Neuronal stem cell (in vitro differentiated cells): ENCODE measurements at places on chromosomes 16 and 17.
A peak's percentile ranks its signal among the peaks of the same experiment; 100 is the strongest.

- DNase-seq: no peak
- H3K36me3 ChIP-seq: peaks cover 20% of the 10 kb centered on the region
- no peak overlapping the region for H3K4me3 ChIP-seq
- no peaks in the 10 kb centered on the region for H3K27me3 ChIP-seq
Measured at GRCh38 chr16:72673118-72673517, 374.8 kb downstream of the ZFHX3 start.

- no peaks in the 10 kb centered on the region for H3K36me3 ChIP-seq
- peaks cover 3% of the 10 kb centered on the region for H3K27me3 ChIP-seq
- H3K4me3 ChIP-seq: no peak overlapping the region
- no peaks in the 10 kb centered on the region for H3K4me1 ChIP-seq
- H3K27ac ChIP-seq: no peak overlapping the region
- DNase-seq: no peak
Measured at GRCh38 chr17:56770427-56770826, 63.3 kb downstream of the C17orf67 start.

GRCh38 chr16:71834291-71834690 is 11.5 kb upstream of the ATXN1L start:
- no peaks in the 10 kb centered on the region for H3K36me3 ChIP-seq
- no peaks in the 10 kb centered on the region for H3K4me1 ChIP-seq
- H3K27ac ChIP-seq: no peak overlapping the region
- H3K27me3 ChIP-seq: no peaks in the 10 kb centered on the region
- no peak for DNase-seq

- H3K36me3 ChIP-seq: peaks cover 17% of the 10 kb centered on the region
- no peak overlapping the region for H3K27ac ChIP-seq
- H3K27me3 ChIP-seq: no peaks in the 10 kb centered on the region
- H3K4me3 ChIP-seq: no peak overlapping the region
- peaks cover 9% of the 10 kb centered on the region for H3K4me1 ChIP-seq
Measured at GRCh38 chr16:72917051-72917450, 130.9 kb downstream of the ZFHX3 start.

GRCh38 chr16:79869304-79870015 is 268.9 kb upstream of the MAF start:
- H3K4me1 ChIP-seq: no peaks in the 10 kb centered on the region
- DNase-seq: no peak
- H3K36me3 ChIP-seq: no peaks in the 10 kb centered on the region
- no peaks in the 10 kb centered on the region for H3K27me3 ChIP-seq
- H3K4me3 ChIP-seq: no peak overlapping the region

DNA sequence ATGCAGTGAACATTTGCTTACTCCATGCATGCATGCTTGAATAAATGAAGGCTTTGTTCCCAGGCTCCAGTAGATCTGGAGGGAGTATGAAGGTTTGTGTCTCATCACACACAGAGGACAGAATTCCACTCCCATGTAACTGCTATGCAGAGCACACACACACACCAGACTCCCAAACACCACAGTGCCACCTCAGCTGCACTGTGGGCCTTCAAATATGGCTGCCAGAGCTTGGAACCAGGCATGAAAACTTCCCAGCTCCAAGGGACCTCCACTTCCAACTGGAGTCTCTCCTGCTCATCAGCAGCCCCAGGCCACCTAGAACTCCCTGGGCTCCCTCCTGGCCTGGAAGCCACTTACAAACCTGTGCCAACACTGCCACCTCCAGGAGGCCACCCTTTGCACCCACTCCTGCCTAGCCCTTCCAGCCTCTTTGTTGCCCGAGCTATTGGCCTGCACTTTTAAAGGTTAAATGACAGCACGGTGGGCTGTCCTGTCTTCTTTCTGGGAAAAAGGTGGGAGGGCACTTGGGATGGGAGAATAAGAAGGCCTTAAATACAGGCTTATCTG is 151.2 kb downstream of the ZNF423 start:
- DNase-seq: no peak
- H3K4me3 ChIP-seq: no peak overlapping the region
- H3K4me1 ChIP-seq: peaks cover 39% of the 10 kb centered on the region
- H3K27me3 ChIP-seq: no peaks in the 10 kb centered on the region
- no peak overlapping the region for H3K27ac ChIP-seq

DNA sequence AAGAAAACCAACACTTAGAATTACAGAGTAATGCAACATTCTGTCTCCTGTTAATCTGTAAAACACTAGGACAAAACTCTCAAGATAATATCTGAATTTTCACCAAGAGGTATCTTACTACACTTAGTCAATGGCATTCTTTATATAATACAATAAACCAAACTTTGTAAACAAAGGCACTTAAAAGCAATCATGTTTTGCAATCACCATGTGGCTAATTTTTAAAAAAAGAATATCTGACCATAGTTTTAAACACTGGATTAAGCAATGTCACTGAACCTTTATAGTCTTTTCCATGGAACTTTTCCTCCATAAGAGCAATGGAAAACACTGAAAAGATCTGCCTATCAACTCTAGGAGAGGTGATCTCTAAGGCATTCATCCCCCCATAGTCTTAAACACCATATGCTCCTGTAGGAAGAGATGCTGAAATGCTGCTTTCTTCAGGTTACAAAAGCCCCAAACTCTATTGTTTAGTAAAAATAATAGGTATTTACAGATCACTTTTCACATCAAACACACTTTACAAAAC is 144.2 kb upstream of the CORO6 start:
- no peak overlapping the region for H3K4me3 ChIP-seq
- H3K27me3 ChIP-seq: no peaks in the 10 kb centered on the region
- no peak for DNase-seq
- no peak overlapping the region for H3K27ac ChIP-seq
- H3K4me1 ChIP-seq: peaks cover 4% of the 10 kb centered on the region

DNA sequence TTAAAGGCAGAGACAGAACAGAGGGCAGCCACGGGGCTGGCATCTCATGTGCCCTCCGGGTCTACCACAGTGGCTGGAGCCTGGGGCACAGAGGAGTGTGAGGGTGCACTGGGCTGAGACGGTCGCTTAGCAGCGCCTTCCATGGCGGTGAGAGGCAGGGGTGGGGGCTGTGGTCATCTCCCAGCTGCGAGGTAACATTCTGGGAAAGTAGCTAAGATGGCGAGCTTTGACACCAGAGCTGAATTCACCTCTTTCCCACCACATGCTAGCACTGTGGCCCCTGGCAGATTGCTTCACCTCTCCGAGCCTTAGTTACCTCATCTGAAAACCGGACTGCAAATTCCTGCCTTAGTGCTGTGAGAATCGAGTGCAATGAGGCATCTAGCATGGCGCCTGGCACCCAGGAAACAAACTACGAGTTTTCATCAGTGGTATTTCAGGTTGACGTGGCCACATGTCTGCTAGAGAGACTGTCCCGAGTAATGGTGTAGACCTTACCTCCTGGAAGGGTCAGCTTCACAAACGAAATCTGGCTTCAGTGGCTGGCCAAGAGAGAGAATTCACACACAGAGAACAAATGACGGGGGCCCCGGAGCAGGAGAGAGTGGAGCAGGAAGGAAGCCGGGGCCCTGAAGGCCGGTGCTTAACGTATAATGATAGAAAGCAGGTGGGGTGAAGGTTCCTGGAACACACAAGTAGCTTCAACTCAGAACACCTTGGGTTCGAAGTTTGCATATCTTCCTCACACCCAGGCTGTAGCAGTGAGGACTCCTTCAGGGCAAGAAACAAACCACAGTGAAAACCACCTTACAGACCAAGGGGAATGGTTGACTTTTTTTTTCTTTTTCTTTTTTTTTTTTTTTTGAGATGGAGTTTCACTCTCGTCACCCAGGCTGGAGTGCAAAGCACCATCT is 63.9 kb upstream of the RPH3AL start:
- no peak overlapping the region for H3K4me3 ChIP-seq
- peaks cover 3% of the 10 kb centered on the region for H3K36me3 ChIP-seq
- no peaks in the 10 kb centered on the region for H3K4me1 ChIP-seq
- no peaks in the 10 kb centered on the region for H3K27me3 ChIP-seq

DNA sequence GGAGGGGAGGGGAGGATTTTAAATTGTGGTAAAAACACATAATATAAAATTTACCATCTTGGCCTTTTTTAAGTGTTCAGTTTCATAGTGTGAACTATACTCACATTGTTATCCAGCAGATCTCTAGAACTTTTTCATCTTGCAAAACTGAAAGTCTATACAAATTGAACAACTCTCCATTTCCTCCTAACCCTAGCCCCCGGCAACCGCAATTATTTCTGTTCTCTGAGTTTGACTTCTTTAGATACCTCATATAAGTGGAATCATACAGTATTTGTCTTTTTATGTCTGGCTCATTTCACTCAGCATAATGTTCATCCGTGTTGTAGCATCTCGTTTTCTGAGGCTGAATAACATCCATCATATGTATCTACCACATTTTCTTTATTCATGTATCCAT is 30.0 kb upstream of the MRTFB start:
- H3K27me3 ChIP-seq: no peaks in the 10 kb centered on the region
- no peak for DNase-seq
- no peaks in the 10 kb centered on the region for H3K4me1 ChIP-seq
- no peak overlapping the region for H3K27ac ChIP-seq
- no peak overlapping the region for H3K4me3 ChIP-seq

DNA sequence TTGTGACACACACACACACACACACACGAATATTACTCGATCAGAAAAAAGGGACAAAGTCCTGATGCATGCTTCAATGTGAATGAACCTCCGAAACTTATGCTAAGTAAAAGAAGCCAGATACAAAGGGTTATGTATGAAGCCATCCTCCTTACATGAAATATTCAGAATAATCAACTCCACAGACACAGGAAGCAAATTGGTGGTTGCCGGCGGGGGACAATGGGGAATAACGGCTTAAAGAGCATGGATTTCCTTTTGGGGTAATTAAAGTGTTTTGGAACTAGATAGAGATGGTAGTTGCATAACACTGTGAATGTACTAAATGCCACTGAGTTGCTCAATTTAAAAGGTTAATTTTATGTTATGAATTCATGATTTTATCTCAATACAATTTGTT is 8.1 kb upstream of the CACNG5 start:
- no peaks in the 10 kb centered on the region for H3K27me3 ChIP-seq
- H3K4me3 ChIP-seq: no peak overlapping the region
- no peaks in the 10 kb centered on the region for H3K36me3 ChIP-seq
- peaks cover 15% of the 10 kb centered on the region for H3K4me1 ChIP-seq

DNA sequence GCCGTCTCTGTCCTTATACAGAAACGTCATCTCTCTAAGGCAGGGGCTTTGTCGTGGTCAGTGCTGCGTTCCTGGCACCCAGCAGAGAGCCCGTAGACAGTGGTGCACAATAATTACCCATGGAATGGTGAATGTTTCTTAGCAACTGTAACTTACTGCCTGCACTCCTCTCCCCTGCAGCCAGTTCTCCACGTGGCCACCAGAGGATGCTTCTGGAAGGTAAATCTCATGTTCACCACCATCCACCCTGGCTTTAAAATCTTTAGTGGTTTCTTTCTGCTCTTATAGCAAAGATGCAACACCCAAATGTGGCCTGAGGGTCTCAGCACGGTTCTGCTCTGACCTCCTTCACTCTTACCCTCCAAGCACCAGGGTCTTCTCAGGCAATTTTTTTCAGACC is 150.8 kb downstream of the GRIN2A start:
- H3K27me3 ChIP-seq: no peaks in the 10 kb centered on the region
- no peak overlapping the region for H3K27ac ChIP-seq
- H3K36me3 ChIP-seq: no peaks in the 10 kb centered on the region
- H3K4me3 ChIP-seq: no peak overlapping the region
- DNase-seq: no peak

GRCh38 chr17:76048025-76048605 is 21.0 kb upstream of the EVPL start:
- H3K27me3 ChIP-seq: no peaks in the 10 kb centered on the region
- no peak overlapping the region for H3K27ac ChIP-seq
- H3K36me3 ChIP-seq: peaks cover 94% of the 10 kb centered on the region
- DNase-seq: no peak
- peaks cover 1% of the 10 kb centered on the region for H3K4me1 ChIP-seq

- peaks cover 28% of the 10 kb centered on the region for H3K27me3 ChIP-seq
- DNase-seq: peak; percentile 76
- peaks cover 12% of the 10 kb centered on the region for H3K4me1 ChIP-seq
- H3K27ac ChIP-seq: no peak within 1 kb of the TSS
- no peaks in the 10 kb centered on the region for H3K36me3 ChIP-seq
Measured at GRCh38 chr17:66301864-66302741, at the start of gene PRKCA. Gene PRKCA, plus strand, starts transcription at chr17:66302613.

DNA sequence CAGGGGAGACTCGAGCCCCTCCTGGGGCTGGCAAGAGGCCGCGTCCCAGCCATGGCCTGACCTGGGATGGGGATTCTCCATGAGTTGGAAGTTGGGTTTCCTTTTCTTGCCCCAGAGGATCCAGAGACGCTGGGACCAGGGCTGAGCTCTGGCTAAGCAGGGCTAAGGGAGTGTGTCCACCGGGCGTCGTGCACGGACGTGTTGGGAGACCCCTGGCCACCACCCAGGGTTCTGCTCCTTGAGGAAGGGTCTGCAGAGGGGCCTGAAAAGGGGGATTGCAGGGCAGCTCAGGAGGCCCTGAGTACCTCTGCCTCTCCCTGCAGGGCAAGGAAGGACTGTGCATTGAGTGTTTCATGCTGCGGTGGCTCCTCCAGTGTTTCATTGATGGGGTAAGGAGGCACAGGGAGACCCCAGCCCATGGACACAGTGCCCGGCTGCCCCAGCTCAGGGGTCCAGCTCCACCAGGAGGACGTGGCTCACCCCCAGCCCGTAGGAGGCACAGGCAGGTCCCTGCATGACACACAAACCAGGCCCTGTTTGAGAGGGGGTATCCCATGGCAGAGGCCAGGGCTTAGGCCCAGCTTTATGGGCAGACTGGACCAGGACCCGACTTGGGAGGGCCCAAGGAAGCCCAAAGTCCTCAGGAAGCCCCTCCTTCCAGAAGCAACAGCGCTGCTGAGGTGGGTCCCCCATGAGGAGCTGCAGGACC is 47.5 kb downstream of the USP22 start:
- DNase-seq: no peak
- H3K4me3 ChIP-seq: no peak overlapping the region
- peaks cover 11% of the 10 kb centered on the region for H3K36me3 ChIP-seq
- H3K4me1 ChIP-seq: peaks cover 17% of the 10 kb centered on the region
- no peaks in the 10 kb centered on the region for H3K27me3 ChIP-seq

DNA sequence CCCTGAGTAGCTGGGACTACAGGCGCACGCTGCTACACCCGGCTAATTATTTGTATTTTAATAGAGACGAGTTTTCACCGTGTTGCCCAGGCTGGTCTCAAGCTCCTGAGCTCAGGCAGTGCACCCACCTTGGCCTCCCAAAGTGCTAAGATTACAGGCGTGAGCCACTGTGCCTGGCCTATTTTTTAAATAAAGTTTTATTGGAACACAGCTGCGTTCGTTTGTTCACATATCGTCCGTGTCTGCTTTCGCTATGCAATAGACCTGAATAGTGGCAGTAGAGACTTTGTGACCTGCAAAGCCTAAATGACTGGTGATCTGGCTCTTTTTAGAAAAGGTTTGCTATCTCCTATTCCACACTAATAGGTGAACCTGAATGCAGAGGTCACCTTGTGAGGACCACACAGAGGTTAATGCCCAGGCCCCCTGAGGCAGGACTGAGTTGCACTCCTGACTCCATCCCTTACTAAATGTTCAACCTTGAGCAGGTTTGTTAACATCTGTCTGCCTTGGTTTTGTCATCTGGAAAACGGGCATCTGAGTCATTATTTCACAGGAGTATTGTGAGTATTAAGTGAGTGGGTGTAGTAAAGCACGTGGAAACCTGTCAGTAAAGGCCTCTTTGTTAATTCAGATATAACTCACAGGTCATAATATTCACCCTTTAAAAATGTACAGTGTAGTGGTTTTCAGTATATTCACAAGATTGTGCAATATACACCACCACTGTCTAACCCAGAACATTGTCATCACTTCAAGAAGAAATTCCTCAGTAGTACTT is 157.5 kb upstream of the CACNG5 start:
- DNase-seq: no peak
- no peak overlapping the region for H3K27ac ChIP-seq
- H3K4me1 ChIP-seq: peaks cover 7% of the 10 kb centered on the region
- H3K36me3 ChIP-seq: no peaks in the 10 kb centered on the region
- no peak overlapping the region for H3K4me3 ChIP-seq
